ENCODE measurements at places on chromosomes 1 and 21. TPM values are rescaled to one million over a fixed set of nuclear protein-coding genes. Genes with fewer than 3 reads are reported as not detected.

The PALMD gene
- not detected for total RNA-seq

DNA sequence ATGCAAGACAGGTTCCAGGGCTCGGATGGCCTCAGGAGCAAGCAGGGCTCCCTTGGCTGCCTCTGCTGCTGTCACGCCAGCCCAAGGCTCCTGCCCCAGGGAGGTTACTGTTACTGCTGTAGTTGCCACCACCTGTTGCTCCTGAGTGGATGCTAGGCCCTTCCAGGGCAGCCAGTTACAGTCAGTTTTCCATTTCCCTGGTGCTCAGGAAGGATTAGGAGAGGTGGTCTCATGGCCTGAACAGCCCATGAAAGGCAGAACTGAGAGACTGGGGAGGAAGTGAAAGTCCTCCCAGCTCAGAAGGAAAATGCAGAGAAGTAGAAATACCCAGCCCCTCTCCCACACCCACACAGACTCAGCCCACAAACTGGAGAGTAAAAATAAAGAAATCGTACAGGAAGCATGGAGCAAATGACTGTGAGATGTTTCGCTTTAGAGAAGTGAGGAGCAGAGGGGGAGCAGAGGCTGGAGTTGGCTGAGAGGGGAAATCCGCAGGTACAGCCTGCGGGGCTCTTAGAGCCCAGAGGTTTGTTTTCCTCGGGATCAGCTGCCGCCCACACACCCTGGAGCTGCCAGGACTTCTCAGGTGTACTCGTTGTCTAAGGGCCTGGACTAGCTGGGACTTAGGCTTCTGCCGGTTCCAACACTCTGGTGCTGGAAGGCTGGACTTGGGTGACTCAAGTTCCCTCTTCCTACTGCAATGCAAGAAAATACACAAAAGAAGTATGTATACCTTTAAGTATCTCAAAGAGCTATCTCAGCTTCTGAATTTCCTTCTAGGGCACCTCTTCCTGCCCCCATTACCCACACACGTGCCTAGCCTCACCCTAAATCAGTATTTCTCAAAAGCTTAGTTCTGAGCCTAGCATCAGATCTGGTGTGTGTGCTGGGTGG, 2.3 kb downstream of the IL6R start:
- no peak overlapping the region for H3K4me3 ChIP-seq

- H3K4me3 ChIP-seq, result peak overlapping the region; percentile 58
- H3K4me1 ChIP-seq, result peaks cover 66% of the 10 kb centered on the region
- no peaks in the 10 kb centered on the region for H3K36me3 ChIP-seq
- DNase-seq, result peak; percentile 77
- H3K27ac ChIP-seq, result peak overlapping the region; percentile 68
- no peaks in the 10 kb centered on the region for H3K27me3 ChIP-seq
Observed at GRCh38 chr1:12618965-12619791, 1.2 kb upstream of the DHRS3 start.

GRCh38 chr1:220012259-220012658, 34.0 kb downstream of the EPRS1 start:
- no peaks in the 10 kb centered on the region for H3K27me3 ChIP-seq
- H3K4me3 ChIP-seq, result no peak overlapping the region
- no peaks in the 10 kb centered on the region for H3K4me1 ChIP-seq
- no peak overlapping the region for H3K27ac ChIP-seq

The AGMAT gene
- 0.66 TPM for total RNA-seq

The ADAMTS1 gene
- total RNA-seq, result 17.1 TPM

DNA sequence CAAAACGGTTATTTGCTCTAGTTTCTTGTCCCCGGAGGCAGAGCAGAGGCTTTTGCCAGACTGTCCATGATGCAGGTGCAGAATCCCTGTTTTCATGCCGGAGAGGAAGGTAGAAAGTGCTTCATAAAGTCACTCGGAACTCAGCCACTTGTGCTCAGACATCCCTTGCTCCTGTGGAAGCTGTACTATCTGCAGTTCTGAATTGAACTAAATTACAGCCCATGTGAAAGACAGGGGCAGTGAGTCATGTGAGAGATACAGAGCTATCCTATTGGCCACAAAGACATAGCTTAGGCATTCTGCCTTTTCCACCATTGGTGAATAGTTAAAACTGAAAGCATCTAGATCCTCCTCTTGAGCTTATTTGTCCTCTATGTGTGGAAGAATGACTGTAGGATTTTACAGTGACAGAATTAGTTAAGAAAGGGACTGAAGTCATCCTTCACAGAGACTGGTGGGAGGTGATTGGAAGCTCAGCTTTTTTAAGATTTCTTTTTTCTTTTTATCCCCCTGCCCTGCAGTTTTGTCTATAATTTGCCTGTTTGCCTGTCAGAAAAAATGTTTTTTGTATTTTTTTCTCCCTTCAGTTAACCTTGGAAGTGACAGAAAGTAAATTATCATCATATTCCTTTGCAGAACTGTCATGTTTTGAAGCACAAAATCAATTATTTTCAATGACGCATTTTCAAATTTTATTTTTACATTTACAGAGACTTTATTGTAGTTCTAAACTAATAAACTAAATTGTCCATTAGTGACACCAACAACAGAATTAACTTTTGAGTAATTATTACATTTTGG, 298.6 kb downstream of the PTPRC start:
- peaks cover 4% of the 10 kb centered on the region for H3K4me1 ChIP-seq
- DNase-seq, result peak; percentile 81
- H3K27me3 ChIP-seq, result no peaks in the 10 kb centered on the region
- H3K36me3 ChIP-seq, result no peaks in the 10 kb centered on the region
- H3K27ac ChIP-seq, result peak overlapping the region; percentile 53
- H3K4me3 ChIP-seq, result peak overlapping the region; percentile 53

- H3K4me1 ChIP-seq, result no peaks in the 10 kb centered on the region
- no peak overlapping the region for H3K4me3 ChIP-seq
- no peaks in the 10 kb centered on the region for H3K27me3 ChIP-seq
- no peak overlapping the region for H3K27ac ChIP-seq
- DNase-seq, result no peak
Observed at GRCh38 chr1:211479624-211480023, 12.3 kb downstream of the RD3 start.

The OR2L2 gene
- total RNA-seq, result 0.18 TPM

GRCh38 chr1:153888533-153888932, 34.2 kb downstream of the GATAD2B start:
- peak overlapping the region; percentile 50 for H3K27ac ChIP-seq
- H3K4me3 ChIP-seq, result no peak overlapping the region
- H3K4me1 ChIP-seq, result peaks cover 10% of the 10 kb centered on the region
- H3K27me3 ChIP-seq, result no peaks in the 10 kb centered on the region
- H3K36me3 ChIP-seq, result peaks cover 16% of the 10 kb centered on the region

DNA sequence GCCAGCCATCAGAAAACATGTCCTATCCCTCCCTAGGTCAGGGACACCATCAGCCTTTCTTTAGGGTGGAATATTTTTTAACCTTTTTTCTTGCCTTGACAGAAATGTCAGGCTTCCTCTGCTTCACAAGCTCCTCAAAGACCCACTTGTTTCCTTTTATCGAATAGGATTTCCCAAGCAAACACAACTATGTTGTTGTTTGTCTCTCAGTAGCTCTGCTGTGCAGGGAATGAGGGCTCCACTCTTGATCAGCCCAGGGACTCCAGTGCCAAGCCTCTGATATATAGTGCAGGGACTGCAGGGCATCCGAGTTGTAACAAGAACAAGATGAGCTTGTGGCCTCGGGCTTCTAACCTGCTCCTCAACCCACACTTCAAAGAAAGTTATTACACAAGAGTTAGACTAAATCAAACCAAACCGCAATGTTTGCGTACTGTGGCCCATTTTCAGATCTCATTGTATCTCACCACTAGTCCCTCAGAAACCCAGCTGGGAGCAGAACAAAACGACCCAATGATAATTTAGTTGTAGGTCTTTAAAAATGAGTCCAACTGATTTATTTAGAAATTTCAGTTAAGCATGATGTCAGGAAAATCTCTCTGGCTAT, 108.1 kb downstream of the ATG4C start:
- H3K4me1 ChIP-seq, result no peaks in the 10 kb centered on the region
- no peak overlapping the region for H3K27ac ChIP-seq
- no peak for DNase-seq
- no peaks in the 10 kb centered on the region for H3K27me3 ChIP-seq
- H3K36me3 ChIP-seq, result no peaks in the 10 kb centered on the region

GRCh38 chr1:73801912-73802429, 396.0 kb downstream of the LRRIQ3 start:
- no peaks in the 10 kb centered on the region for H3K36me3 ChIP-seq
- H3K27me3 ChIP-seq, result no peaks in the 10 kb centered on the region
- H3K27ac ChIP-seq, result no peak overlapping the region
- DNase-seq, result no peak

The ERI3 gene
- total RNA-seq, result 35.3 TPM

- H3K4me1 ChIP-seq, result peaks cover 5% of the 10 kb centered on the region
- peak overlapping the region; percentile 53 for H3K27ac ChIP-seq
- no peaks in the 10 kb centered on the region for H3K27me3 ChIP-seq
- no peak overlapping the region for H3K4me3 ChIP-seq
- H3K36me3 ChIP-seq, result no peaks in the 10 kb centered on the region
Observed at GRCh38 chr1:46065405-46065804, 67.0 kb downstream of the PIK3R3 start.

GRCh38 chr1:236154671-236155398, 12.5 kb downstream of the GPR137B start:
- no peak overlapping the region for H3K4me3 ChIP-seq
- H3K27me3 ChIP-seq, result no peaks in the 10 kb centered on the region
- no peak for DNase-seq
- no peaks in the 10 kb centered on the region for H3K36me3 ChIP-seq

The OR2AK2 gene
- not detected for total RNA-seq

The NTPCR gene
- total RNA-seq, result 12.9 TPM

DNA sequence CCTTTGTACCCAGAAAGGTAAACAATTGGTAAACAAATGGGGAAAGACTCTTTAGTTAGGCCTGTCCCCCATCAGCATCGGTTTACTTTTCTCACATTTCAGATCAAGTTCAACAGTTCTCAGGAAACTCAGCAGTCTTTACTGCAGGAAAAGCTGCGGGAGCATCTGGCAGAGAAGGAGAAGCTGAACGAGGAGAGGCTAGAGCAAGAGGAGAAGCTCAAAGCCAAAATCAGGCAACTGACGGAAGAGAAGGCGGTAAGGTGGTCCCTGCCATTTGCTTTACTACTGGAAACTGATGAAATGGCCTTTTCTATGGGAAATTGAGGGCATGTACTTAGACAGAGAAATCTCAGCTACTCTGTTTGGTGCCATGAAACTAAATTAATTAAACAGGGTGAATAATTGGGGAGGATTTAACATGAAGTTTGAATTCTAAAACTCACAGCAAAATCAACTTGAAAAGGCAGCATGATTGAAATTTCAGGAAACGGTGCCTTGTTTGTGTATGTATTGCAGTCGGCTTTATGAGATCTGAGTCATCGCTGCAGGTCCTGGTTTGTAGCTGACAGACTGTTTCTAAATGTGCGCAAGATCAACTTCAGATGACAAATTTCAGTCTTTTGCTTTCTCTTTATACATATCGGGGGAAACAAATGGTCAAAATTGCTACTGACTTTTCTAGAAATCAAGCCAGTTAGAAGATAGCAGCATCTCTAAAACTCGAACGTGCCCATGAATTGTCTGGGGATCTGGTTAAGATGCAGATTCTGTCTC, 67.9 kb upstream of the EFHD2 start:
- H3K27me3 ChIP-seq, result no peaks in the 10 kb centered on the region
- no peaks in the 10 kb centered on the region for H3K36me3 ChIP-seq
- H3K4me1 ChIP-seq, result peaks cover 83% of the 10 kb centered on the region
- DNase-seq, result peak; percentile 58

DNA sequence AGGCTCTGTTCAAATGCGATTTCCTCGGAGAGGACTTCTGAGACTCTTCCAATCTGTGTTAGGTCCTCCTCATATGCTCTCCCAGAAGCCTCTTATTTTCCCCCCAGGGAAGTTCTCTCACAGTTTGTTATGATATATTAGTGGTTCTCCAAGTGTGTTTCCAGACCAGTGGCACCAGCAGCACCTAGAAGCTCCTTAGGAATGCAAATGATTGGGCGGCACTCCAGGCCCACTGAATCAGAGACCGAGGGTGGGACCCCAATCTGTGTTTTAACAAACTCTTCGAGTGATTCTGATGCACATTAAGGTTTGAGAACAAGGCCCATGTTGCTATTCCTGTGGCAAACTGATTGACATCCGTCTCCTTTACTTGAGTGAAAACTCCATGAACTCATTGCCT, 63.0 kb downstream of the NMNAT2 start:
- H3K27ac ChIP-seq, result no peak overlapping the region
- DNase-seq, result no peak
- no peaks in the 10 kb centered on the region for H3K27me3 ChIP-seq
- no peaks in the 10 kb centered on the region for H3K4me1 ChIP-seq
- no peak overlapping the region for H3K4me3 ChIP-seq
- H3K36me3 ChIP-seq, result no peaks in the 10 kb centered on the region

GRCh38 chr1:78553859-78554258, 63.1 kb downstream of the PTGFR start:
- no peak for DNase-seq
- no peak overlapping the region for H3K27ac ChIP-seq
- H3K36me3 ChIP-seq, result no peaks in the 10 kb centered on the region
- no peaks in the 10 kb centered on the region for H3K4me1 ChIP-seq

DNA sequence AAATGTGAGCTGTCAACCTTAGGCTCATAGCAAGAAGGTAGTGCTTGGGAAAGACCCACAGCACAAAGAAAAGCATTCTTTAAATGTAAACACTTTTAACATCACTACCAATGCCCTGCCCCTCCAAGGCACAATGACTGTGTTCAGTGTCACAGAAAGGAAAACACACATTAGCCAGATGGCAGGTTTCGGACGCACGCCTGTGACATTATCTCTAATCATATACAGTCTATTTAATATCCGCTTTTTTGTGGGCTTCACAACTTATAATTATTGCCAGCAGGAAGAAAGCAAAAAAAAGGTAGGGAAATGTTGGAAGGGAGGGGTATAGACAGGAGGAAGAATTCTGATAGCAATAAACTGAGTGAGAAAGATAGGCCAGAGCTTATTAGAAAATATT, 112.4 kb upstream of the BEND5 start:
- no peaks in the 10 kb centered on the region for H3K27me3 ChIP-seq
- H3K36me3 ChIP-seq, result no peaks in the 10 kb centered on the region
- no peak overlapping the region for H3K27ac ChIP-seq
- DNase-seq, result no peak
- no peaks in the 10 kb centered on the region for H3K4me1 ChIP-seq

GRCh38 chr1:116106646-116107045, 4.6 kb upstream of the MAB21L3 start:
- no peaks in the 10 kb centered on the region for H3K27me3 ChIP-seq
- no peaks in the 10 kb centered on the region for H3K36me3 ChIP-seq
- no peak overlapping the region for H3K27ac ChIP-seq
- no peaks in the 10 kb centered on the region for H3K4me1 ChIP-seq
- no peak for DNase-seq
- no peak overlapping the region for H3K4me3 ChIP-seq

DNA sequence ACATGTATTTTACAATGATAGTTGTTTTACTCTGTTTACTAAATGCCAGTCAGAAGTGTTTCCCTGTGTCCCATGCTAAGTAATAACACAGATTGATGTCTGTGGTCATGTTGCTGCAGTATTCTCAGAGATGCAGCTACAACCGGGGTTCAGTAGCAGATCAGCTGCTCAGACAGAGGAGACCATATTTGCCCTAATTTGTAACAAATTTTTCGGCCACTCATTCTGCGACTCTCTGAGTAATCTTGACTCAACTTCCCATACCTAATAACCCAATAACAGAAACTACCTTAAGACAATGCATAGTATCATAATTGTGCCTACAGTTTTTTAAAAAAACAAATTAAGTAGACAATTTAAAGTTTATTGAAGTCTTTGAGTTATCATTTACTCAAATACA, 32.6 kb downstream of the NIBAN1 start:
- no peak overlapping the region for H3K4me3 ChIP-seq
- H3K4me1 ChIP-seq, result no peaks in the 10 kb centered on the region
- no peaks in the 10 kb centered on the region for H3K27me3 ChIP-seq
